ENCODE measurements at places on chromosomes 6 and 20.

- no peak for DNase-seq
Measured at GRCh38 chr20:25084626-25085187, 2.8 kb upstream of the VSX1 start.

- DNase-seq: no peak
Measured at GRCh38 chr6:7680393-7681075, 45.4 kb upstream of the BMP6 start.

GRCh38 chr20:53611449-53611894 lies 17.8 kb upstream of the ZNF217 start:
- no peak for DNase-seq

DNA sequence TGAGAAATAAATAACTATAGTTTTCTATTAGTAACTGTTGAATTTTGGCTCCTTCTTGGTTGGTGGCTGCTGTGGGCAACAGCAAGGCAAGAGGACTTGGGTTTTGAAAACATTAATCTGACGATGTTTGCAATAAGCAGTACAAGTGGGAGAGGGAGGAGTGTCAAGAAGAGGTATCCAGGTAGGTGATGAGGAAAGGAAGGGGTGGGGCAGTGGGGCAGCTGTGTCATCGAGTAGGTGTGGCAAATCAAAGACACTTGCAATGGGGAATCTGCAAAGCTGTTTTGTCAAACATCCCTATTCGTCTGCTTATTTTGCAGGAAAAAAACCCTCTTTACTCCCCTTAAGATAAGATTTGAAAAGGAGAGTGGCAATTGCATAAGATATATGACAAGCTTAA lies 171.9 kb upstream of the MAP3K7 start:
- DNase-seq: no peak

GRCh38 chr20:42191140-42191860 lies 573.1 kb upstream of the CHD6 start:
- DNase-seq: no peak

DNA sequence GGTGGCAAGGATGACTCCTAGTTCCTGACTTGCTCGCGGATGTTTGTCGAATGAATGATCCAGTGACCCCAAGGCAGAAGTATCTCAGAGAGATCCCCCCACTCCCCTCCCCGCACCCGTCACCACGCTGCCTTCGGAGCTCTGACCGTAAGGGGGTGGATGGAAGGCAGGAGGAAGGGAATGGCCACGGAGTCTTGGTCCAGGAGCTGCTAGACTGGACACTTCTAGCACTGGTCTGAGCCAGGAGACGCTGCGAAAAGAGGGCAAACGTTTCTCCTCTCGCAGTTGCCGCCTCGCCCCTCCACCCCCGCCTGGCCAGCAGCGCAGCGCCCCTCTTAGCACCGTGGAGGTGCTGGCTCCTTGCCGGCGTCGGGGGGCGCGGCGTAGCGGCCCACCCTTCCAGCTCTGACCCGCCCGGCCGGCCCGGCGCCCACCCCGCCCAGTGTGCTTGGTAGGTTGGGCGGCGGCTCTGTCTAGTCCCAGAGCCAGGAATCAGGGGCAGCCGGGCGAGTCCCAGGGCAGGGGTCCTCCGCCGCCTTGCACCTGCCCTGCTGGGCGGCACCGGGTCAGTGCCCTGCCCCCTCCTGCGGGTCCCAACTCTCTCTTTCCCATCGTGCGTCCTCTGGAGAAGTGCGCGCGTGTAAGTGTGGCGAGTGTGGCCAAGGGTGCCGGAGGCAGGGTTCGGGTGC lies 2.4 kb upstream of the DBNDD2 start:
- DNase-seq: no peak

DNA sequence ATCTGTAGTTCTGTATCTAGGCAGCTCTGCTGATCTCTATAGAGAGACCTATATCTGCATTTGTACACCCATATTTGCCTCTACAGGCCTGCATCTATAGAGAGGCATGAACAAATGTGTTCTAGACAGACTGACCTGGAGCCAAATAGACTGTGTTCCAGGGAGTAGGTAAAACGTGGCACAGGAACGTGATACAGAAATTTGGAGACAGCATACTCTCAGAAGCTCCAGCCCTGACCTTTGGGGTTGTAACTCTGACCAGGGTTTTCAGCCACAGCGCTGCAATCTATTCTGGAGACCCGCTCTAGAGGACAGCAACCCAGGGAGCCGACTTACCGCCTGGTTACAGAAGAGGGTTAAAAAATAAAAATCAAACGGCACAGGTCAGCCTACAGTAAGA lies 983 bp downstream of the RBBP9 start:
- DNase-seq: no peak

DNA sequence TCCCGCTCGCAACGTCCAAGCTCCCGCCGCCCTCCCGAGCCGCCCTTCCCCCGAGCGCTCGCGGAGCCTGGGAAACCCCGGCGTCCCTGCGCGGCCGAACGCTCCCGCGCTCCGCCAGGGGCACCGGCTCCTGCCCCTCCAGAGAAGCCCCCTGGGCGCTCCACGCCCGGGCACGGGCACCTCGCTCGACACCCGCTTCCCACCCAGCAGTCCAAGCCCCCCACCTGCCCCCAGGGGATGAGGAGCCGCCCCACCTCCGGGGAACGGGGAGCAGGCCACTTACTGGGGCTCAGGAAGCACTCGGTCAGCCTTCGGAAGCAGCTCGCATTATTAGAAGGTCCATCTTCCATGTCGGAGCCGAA lies 1.4 kb downstream of the PDE10A start:
- DNase-seq: no peak

- DNase-seq: no peak
Measured at GRCh38 chr6:45592991-45593390, 215.3 kb upstream of the SUPT3H start.

DNA sequence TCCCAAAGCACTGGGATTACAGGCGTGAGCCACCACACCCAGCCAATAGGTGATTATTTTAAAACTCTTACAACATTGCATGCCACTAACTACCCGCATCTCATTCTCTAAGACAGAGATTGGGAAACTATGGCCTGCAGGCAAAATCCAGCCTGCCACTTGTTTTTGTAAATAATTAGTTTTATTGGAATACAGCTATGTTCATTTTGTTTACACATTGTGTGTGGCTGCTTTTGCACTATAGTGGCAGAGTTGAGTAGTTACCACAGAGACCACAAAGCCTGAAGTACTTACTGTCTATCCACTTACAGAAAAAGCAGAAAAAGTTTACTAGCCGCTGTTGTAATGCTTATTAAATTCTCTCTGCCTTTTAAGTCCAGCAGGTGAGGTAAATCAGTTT lies 16.4 kb upstream of the PKIG start:
- no peak for DNase-seq

GRCh38 chr6:33508935-33509926 lies 54.9 kb downstream of the ZBTB9 start:
- DNase-seq: no peak

DNA sequence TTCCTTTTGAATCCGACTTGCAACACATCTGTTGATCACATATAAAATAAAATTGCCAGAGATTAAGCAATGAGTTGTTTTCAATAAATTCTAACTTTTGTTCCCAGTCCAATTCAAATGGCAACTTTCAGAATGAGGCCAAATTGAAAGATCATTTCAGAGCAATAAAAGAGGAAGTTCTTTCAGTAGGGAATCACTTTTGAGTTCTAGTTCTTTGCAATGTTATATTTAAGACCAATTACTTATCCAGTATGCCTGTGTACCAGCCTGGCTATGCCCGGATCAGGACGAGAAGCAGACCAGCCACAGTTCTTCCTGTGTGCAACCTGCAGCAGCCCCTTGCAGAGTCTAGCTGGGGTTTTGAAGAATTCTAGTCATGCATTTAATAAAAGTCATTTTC lies 232.5 kb downstream of the BTBD9 start:
- no peak for DNase-seq

DNA sequence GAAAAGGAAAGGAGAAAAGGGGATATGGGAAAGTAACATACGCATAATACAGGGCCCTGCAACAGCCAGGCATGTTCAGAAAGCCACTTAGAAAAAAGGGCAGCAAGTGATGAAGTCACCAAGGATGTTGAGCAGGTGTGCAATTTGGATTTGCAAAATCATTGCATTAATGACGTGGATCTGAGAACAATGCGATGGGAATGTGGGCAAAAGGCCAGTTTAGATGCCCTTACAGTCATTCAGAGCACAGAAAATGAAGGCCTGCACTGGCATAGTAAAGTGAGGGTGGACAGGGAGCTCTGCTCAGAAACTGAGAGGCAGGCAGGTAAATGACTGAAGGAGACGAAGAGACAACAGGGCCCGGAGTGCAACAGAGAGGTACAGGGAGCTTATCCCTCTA lies 123.7 kb upstream of the NHSL1 start:
- no peak for DNase-seq

DNA sequence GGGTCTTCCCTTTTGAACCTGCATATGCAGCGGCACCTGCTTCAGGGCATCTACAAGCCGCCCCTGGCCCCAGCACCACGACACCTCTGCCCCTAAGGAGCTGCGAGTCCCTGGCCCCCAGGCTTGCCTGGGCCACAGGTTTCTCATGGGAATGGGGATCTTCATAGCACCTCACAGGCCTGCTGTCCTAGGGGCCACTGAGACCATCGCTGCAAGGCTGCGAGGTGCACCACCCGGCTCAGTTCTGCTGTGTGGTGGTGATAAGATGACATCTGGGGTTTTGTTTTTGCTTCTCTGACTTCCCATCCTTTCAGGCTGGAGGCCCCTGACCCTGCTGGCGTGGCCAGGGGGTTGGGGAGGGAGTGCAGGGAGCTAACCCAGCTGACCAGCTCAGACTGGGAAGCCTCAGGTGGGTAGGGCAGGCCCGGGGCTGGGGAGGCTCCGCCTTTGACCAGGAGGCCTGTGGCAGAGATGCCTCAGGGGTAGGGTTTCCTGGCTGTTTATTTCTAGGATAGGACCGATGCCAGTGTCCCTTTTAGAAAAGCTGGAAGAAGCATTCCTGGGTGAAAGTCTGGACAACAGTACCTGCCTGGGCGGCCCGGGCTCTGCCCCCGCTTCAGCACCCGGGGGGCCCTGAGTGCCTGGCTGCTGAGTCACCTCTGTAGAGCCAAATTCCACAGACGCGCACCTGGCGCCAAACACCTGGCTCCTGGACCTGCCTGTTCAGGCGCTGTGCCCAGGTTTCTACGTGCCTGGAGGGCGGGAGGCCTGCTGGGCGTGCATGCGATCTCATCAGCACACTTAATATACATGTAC lies 264.7 kb downstream of the DLL1 start:
- DNase-seq: no peak

DNA sequence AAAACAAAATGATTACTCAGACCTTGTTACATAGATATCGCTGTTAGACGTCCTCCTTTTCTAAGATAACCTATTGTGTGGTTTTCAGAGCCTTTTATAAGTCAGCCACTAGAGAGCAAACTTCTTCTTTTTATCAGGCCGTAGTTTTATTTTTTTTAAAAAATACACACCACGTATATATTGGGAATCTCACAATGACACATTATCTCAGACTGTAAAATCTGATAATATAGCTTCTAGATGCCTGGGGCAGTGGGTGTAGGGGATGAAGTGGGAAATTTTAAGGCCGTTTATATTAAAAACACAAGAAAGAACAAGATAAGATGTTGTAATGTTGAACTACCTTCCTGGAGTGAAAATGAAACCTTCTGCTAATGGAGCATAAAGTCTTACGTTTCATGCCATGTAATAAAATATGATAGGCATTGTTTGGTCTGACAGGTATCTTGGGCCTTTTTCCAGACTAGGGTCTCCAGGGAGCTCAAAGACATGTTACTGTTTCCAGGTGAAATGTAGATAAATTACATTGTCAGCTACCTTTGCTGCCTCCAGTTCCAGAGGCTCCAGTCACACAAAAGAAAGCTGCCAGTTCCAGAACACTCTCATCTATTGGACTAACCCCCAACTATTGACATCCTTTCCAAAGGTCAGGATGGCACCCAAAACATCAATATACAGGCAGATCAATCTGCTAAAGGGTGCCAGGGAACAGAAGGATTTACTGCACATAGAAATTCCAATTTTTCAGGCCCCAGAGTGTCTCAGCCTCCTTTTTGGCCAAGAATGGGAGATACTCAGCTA lies 130.2 kb upstream of the AKIRIN2 start:
- DNase-seq: peak; percentile 71

- DNase-seq: peak; percentile 69
Measured at GRCh38 chr6:41441598-41442351, 104.4 kb upstream of the FOXP4 start.

- DNase-seq: no peak
Measured at GRCh38 chr20:63545814-63546213, 1.7 kb downstream of the SRMS start.

DNA sequence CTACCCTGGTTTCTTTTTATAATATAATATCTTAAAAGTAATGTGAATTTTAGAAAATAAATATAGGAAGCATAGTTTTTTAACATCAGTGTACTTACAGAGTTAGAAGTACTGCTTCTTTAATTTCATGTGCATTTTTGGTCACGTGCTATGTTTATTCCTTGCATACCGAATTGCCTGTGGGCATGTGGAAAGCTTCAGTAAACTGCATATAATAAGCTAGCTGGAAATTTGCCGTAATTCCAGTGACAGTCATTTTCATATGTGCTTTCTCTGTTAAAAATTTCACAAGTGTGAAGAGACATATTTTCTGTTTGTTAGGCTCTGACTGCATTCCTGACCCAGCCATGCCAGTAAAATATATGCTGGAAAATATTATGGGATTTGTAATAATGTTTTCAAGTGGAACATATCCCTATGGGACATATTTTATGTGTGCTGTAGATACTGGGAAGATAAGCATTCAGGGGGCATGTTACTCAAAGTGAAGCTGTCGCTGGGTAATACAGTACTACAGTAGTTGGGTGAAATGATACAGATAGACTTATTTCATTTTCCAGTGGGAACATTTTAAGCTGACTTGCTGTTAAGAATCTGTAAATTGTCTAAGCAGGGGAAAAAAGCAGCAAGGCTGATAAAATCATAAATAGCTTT lies 616.7 kb downstream of the FRK start:
- no peak for DNase-seq

GRCh38 chr6:119201480-119201879 lies 123.0 kb upstream of the FAM184A start:
- no peak for DNase-seq

- no peak for DNase-seq
Measured at GRCh38 chr6:11251553-11252360, 19.3 kb upstream of the NEDD9 start.

GRCh38 chr6:44316481-44316880 lies 3.3 kb upstream of the AARS2 start:
- DNase-seq: no peak

GRCh38 chr6:42045538-42046460 lies 4.5 kb upstream of the TAF8 start:
- DNase-seq: peak; percentile 69

- DNase-seq: no peak
Measured at GRCh38 chr6:84093441-84094435, 60.2 kb downstream of the MRAP2 start.

Data from T-helper 2 cell (primary cell).